ENCODE measurements at places on chromosomes 13 and 19. TPM values are rescaled to one million over a fixed set of nuclear protein-coding genes. Genes with fewer than 3 reads are reported as not detected.

Gene NLRP11
- total RNA-seq: not detected

Gene KLK4
- not detected for total RNA-seq

Gene CACNG8
- total RNA-seq: 0.52 TPM

Gene IRGC
- not detected for total RNA-seq

Gene IL17D
- total RNA-seq: 0.78 TPM

Gene RASIP1
- total RNA-seq: 8.3 TPM

Gene ZGLP1
- 0.32 TPM for total RNA-seq

Gene AZU1
- total RNA-seq: not detected

Gene DACT3
- 7.1 TPM for total RNA-seq

Data from epithelial cell of alveolus of lung (primary cell).